ENCODE measurements at places on chromosomes 7 and 10.

DNA sequence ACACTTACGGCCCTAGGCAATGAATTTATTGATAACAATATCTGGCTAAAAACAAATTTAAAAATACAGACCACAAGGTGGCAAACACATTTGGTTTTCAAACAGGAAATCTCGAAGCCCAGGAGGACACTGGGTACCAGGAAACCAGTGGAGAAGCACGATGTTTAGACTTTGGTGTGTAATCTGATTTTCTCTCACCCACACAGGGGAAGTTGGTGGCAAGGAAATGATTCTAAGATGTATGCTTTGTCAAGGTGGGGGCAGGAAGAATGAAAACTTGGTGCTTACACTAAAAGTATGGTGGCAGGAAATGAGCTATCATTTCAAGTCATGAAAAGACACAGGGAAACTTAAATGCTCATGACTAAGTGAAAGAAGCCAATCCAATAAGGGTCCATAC is 113.2 kb upstream of the ANKRD1 start:
- DNase-seq: no peak

DNA sequence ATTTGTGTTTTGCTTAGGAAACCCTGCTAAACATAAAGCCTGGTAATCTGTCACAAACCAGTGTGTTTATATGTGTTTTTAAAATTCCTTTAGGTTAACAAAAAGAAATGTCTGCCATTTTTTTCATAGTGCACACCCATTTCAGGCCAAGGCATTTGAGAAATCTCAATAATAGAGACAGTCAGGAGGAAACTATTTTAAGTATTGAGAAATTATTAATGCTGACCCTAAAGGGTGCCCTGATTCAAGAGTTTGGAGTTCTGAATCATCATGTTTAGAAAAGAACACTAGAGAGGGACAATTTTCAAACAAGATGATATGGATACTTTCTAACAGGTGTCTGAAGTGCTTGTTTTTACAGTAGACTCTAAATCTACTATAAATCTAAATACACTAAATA is 28.7 kb downstream of the MALRD1 start:
- no peak for DNase-seq

- DNase-seq: no peak
These were observed 63.6 kb upstream of the NKX6-2 start for GRCh38 chr10:132849546-132850031.

GRCh38 chr10:98457721-98458120 is 11.0 kb upstream of the HPS1 start:
- no peak for DNase-seq

- no peak for DNase-seq
These were observed 250.9 kb upstream of the TMEM72 start for GRCh38 chr10:44660271-44660670.

- no peak for DNase-seq
These were observed 42.6 kb downstream of the ZNF273 start for GRCh38 chr7:64945503-64946175.

GRCh38 chr7:138407792-138408191 is 52.3 kb upstream of the TRIM24 start:
- no peak for DNase-seq

DNA sequence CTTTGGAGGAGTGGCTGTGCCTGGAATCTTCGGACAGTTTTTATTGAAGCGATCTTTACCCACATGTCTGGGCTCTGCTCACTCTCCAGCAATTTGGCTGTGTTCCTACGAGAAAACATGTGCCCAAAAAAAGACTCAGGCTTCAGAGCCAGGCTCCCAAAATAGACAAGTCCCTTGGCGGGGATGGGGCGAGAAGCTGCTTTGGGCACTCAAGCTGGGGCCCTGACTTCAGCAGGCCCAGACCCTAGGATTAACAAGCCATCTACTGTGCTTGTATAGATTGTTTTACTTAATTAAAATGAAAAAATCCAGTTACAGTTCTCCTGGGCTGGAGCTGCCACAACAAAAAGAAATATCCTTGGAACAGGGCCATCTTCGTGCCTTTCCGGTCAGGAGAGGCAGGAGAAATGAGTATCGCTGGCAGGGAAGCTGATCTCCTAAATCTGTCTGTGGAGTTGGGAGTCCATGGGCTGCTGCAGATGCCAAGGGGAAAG is 51.4 kb upstream of the PDCD4 start:
- no peak for DNase-seq

DNA sequence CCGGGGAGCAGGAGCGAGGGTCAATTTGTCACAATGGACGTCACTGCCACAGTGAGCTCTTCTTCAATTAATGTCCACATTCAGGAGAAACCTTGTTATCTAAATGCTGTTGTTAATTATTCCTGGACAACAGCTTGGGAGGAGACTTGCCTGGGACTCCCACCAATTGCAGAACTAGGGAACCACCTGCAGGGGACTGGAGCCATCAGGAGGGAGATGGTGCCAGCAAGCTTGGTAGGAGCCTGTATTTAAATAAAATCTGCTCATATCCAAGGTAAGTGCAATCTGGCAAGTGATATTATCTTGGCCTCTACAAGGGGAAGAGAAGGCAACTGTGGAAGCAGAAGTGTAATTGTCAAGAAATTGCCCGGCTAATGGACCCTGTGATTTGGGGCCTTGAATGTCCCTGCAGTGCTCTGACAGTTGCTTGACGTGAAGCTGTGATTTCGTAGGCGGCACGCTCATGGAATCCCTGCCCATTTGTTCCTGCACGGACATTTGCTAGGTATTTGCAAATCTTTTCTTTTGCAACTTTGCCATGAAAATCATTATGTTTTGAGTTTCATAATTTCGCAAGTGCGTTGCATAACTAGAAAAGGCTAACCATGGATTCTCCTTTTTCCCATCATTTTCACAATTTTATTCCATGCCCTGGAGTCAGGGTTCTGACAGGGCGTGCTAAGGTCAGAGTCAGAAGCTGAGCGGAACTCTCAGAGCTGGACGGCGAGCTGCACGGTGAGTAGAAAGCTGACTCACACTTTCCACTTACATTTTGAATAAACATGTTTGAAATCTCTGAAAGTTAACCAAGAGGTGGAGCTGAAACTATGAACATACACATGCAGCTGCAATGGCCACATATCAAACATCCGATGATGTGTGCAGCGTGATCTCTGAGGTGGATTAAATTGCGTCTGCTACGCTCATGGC is 84.9 kb upstream of the TCERG1L start:
- DNase-seq: no peak

GRCh38 chr7:37009125-37009675 is 284.9 kb upstream of the AOAH start:
- no peak for DNase-seq

DNA sequence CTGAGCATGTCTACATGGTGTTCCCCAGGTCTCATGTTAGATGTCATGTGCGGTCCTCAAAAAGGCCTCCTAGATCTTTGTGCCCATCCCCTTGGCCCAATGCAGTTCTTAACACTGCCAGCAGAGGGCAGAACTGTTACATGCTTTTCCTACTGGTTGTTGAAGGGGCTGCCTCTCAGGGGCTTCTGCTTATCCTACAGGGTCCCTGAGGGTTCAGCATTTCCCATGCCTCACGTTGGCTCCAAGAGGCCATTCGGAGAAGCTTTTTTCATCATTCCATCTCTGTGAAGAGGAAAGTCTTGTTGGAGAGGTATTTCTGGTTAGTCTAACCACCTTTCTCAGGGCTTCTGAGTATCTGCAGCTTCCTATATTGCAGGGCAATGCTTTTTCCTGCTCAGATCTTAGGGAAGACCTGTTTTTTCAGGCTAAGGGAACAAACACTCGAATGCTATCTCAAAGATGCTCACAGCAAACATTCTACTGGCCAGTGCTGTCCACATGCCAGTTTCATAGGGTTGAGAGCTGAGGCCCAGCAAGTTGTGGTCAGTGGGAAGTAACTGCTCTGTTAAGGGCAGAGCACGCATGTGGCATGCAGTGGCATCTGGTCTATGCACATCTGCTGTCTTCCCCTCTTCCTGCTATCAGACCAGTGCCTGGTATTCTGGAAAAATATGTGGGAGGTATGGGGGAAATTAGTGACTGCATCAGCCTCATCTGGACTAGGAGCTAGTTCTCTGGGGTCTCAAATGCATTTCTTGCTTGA is 31.5 kb downstream of the MBL2 start:
- peak; percentile 29 for DNase-seq

GRCh38 chr10:49605216-49605938 is 4.7 kb upstream of the SLC18A3 start:
- no peak for DNase-seq

DNA sequence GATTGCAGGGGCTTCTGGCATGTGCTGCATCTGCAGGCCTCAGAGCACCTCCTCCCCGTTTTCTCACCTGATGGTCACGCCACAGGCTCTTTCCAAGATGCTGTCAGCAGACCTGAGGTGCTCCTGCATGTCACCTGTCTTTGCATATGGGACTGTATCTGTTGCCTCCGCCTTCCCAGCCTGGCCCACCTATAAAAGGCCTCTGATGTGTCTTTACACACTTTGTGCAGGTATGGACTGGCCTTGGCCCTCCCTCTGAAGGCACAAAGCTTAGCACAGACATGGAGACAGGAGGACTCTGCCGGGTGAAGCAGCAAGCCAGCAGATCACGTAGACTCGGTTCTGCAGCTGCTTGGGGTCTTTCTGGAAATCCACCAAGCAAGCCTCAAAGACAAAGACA is 220.9 kb upstream of the PPP2R2D start:
- no peak for DNase-seq

DNA sequence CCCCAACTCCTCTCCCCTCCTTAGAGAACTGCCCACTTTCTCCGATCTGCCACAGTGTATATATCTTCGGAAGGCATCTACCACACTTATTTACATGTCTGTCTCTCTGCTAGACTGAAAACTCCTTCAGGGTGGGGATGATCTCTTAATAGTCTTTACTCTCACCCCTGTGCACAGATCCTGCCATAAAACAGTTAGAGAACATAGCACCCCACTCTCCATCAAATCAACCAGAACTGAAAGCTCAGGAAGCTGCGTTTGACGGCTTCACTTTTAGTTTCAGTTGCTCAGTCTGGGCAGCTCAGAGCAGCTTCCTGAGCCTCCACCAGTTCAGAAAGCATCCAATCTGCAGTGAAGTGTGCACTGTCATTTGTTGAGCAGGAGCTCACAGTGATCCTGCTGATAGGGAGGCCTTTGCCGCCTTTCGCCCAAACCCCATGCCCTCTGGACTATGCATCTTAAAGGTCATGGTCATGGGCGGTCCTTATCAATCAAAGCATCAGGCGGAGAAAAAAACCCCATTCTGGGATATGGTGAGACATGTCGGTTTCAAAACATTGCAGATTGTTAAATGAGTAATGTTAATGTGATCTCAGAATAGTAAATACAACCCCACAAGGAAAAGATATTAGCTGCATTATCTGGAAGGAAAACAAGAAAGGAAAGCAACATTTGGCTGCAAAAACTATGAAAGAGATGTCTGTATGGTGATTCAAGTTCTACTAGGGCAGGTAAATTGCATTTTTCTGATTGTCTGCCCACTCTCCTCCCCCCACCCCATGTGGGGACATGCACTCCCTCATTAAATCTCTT is 167.1 kb upstream of the ADO start:
- no peak for DNase-seq

- DNase-seq: no peak
These were observed 101.0 kb upstream of the NFE2L3 start for GRCh38 chr7:26051021-26051420.

DNA sequence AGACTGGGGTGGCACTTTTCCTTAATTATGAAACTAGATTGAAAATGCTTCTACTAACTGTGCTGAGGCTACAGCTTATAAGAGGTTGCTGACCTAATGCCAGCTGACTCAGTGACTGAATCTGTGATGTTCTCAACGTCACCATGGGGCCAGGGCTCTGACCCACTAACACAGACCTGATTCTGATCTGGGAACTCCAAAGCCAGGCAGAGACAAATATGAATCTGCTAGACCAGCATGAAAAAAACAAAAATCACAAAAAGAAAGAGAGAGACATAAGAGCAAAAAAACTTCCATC is 16.1 kb downstream of the USP6NL start:
- no peak for DNase-seq

- DNase-seq: no peak
These were observed 361.0 kb upstream of the CDC14C start for GRCh38 chr7:48563334-48563733.

- no peak for DNase-seq
These were observed 40.7 kb downstream of the ZCCHC24 start for GRCh38 chr10:79404690-79405131.

DNA sequence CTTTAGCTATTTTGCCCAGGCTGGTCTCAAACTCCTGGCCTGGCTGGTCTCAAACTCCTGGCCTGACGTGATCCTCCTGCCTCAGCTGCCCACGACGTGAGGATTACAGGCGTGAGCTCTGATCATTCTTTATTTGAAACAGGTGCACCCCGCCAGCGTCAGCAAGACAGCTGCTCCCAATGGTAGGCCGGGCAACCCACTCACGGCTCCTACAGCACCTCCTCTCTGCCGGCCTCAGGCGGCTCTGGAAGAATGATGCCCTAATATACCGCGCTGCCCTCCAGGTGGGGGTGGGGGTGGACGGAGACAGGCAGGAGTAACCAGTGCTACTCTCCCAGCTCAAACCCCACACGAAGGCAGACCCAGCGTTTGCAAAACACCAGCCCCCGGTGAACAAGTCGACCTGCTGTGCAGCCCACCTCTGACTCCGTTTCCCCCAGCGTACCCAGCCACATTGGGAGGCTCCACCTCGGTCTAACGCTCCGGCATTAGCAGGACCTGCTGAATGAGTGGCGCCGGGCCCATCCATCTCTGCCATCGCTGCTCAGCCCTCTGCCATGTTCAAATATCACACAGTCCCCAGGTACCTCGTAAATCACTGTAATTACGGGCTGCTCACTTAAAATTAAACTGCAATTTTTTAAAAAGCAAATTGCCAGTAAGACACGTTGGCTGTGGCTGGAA is 148.6 kb downstream of the ELFN1 start:
- no peak for DNase-seq

DNA sequence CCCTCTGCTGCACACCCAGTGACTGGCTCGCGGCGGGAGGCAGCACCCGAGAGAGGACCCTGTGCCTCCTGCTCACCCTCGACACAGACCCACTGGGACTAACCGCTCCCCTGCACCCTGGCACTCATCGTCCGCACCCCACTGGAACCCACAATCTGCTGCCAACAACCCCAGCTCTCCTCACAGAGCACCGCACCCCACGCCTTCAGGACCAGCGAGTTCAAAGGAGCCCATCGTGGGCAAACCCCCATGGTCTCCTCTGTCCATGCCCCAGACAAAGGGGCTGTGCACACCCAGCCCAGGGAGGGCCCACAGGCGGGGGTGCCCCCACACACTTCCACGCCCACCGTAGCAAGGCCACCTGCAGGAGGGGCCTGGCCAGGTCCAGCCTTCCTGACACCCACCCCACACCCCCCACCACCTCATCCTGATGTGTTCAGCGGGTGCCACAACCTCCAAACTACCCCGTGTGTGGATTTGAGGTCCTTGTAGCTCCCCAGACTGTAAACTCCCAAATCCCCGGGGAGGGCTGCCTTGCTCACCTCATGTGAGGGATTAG is 14.0 kb downstream of the RASGEF1A start:
- no peak for DNase-seq

GRCh38 chr7:107007007-107007891 is 37.3 kb upstream of the PRKAR2B start:
- DNase-seq: no peak

GRCh38 chr10:103397191-103397825 is 882 bp downstream of the PDCD11 start:
- DNase-seq: no peak

- DNase-seq: peak; percentile 83
These were observed 23.2 kb upstream of the ZNF32 start for GRCh38 chr10:43671659-43672531.
